ENCODE measurements at places on chromosomes 6 and 20.

GRCh38 chr6:54910431-54910884 lies 63.9 kb downstream of the FAM83B start:
- DNase-seq: no peak

- DNase-seq: no peak
Measured at GRCh38 chr6:9766240-9766915, 648.5 kb downstream of the TFAP2A start.

GRCh38 chr20:555976-556385 lies 12.4 kb upstream of the CSNK2A1 start:
- DNase-seq: no peak

DNA sequence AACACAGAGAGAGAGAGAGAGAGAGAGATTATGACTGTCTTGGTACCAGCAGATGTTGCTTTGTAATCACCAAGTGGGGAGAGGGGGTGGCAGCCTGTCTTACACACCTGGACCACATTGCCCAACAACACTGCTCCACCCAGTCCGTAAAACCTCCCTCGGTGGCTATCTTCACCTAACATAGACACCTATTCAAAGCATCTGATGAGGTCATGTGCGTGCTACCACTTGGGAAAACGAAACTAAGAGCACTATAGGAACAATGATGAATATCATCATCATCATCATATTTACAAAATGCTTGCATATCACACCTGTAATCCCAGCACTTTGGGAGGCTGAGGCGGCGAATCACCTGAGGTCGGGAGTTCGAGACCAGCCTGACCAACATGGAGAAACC lies 24.1 kb upstream of the SALL4 start:
- DNase-seq: no peak

DNA sequence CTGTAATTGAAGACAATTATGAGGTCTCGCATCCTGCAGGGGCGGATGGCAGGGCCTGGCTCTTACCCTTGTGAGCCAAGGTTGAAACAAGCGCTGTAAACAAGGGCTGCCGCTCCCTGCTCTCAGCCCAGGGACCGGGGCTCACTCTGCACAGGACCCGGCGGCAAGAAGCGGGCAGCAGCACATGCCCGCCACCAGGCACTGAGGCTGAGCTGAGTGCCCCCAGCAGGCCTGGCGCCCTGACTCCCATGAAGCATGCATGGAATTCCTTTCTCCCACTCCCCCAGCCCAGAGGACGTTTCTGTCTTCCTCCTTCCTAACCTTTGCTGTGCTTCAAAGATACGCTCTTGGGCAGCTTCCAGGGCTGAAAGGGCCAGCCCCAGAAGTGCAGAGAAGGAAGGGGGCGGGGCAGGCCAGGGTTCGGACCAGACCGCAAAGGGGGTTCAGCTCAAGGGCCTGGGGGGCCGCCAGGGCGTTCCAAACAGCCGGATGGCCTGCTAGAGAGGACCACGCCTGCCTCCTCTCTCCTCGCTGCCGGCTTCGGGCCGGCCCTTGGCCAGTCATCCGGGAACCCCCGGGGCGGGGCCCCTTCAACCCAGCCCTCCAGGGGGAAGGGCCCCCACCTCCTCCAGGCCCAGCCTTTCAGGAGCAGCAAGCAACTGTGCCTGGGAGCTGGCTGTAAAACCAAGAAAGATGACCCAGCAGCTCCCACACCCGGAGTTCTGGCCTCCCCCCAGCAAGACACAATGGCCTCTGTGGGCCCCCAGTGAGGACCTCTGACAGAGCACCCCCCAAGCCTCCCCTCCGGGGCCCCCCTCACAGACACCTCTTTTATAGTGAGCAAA lies 109.9 kb downstream of the NOL4L start:
- DNase-seq: no peak

DNA sequence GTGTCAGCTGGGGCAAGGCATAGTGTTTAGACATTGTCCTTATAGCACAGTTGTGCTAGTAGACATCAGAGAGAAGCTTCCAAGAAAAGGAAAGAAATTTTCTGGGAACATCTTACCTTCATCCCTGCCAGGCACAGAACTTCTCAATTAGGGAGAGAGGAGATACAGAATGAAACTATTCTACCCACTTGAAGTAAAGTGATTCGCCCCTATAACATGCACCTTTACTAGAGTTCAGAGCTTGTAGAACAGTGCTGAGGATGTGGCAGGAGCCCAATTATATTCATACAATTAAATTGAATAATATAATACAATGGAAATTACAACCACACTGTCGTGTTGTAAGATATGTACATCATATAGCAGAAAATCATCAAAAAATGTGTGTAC lies 1063.9 kb upstream of the CITED2 start:
- DNase-seq: no peak

DNA sequence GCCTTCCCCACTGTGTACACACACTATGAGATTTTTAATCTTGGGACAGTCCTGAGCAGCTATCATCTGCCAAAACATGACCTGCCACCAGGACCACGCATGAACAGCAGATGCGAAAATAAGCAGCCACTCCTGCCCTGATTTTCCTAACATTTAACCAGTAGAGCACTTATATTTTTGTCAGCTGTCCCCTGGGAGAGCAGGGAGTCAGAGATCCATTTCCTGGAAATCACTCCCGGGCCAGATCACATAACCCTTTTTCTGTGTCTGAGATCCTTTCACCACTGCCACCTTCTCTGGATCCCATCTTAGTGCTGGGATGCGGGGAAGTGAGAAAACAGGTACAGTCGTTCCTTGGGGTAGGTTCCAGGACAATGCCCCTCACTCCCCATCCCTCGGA lies 5.7 kb downstream of the SDCBP2 start:
- DNase-seq: no peak

GRCh38 chr20:61649105-61649859 lies 397.2 kb downstream of the CDH4 start:
- DNase-seq: no peak

- no peak for DNase-seq
Measured at GRCh38 chr6:127299522-127300240, 33.0 kb downstream of the RNF146 start.

DNA sequence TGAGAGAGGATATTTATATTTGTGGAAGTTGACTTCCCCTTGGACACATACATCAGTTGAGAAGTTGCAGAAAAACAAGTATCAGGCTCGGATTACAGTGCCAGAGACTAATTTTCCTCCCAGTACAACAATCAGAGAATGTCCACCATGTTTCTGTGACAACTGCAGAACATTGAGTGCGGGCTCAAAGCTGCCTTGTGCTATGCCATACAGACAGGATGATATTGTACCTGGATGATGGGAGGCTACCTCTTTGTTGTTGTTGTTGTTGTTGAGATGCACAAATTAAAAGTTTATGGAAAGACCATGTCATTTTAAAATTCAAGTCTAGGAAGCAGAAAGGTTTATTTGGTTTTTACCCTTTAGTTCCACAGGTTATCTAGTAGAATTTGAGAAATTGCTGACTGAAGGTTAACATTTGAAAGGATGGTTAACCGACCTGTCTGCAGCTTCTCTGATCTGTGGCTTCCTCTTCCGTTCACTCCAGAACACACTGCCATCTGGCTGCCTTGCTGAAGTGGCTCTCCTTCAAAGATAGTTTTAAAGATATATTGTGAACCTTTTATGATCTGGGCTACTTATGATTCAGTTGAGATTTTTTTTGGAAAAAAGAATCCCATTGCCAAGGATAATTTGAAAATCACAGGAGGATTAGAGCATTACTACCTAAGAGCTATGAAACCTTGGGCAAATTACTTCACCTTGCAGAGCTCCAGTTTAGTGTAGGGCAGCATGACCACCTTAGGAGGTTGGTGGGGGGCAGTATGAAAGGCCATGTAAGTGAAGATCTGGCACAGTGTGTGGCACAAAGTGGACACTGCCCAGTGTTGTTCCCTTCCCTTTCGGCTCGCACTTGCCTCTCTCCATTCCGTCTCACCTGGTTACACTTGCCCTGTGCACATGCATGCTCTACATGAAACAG lies 15.9 kb downstream of the TMEM200A start:
- DNase-seq: no peak
